ENCODE measurements at places on chromosomes 7 and 10.

GRCh38 chr10:64463406-64463805, 942.2 kb downstream of the REEP3 start:
- DNase-seq: no peak

DNA sequence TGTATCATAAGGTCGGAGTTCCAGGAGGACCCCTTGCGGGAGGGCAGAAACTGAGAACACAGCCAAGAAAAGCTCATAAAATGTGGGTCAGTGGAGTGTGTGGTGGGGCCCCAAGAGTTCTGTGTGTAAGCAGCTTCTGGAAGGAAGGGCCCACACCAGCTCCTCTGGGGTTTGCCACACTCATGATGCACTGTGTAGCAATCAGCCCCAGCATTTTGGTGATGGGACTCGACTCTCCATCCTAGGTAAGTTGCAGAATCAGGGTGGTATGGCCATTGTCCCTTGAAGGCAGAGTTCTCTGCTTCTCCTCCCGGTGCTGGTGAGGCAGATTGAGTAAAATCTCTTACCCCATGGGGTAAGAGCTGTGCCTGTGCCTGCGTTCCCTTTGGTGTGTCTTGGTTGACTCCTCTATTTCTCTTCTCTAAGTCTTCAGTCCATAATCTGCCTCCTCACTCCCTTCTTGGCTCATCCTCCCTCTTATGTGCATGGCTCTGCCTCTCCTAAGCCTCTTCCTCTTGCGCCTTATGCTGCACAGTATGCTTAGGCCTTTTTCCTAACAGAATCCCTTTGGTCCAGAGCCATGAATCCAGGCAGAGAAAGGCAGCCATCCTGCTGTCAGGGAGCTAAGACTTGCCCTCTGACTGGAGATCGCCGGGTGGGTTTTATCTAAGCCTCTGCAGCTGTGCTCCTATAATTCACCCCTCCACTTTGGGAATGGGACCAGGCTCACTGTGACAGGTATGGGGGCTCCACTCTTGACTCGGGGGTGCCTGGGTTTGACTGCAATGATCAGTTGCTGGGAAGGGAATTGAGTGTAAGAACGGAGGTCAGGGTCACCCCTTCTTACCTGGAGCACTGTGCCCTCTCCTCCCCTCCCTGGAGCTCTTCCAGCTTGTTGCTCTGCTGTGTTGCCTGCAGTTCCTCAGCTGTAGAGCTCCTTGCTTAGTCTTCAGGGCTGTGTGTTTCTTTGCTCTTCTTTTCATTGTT, 17.8 kb downstream of the PRSS2 start:
- no peak for DNase-seq

DNA sequence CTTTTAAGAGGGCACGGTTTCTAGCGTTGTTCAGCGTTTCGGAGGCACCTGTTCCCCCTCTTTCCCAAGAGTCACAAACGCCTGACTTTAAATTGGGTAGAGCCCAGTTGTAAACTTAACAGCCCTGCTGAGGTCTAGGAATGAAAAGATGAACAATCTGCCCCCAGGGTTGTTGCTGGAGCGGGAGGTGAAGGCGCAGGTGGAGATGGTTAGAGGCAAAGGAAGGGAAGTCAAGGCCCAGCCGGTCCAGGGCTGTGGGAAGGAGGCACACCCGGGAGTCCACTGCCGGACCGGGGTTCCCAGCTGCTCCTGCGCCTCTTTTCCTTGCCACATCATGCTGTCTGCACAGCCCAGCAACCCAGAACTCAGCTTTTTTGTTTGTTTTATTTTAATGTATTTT, 770 bp downstream of the PRXL2A start:
- no peak for DNase-seq

- no peak for DNase-seq
Measured at GRCh38 chr10:116880716-116881482, 31.6 kb downstream of the ENO4 start.

GRCh38 chr7:91311839-91312238, 47.6 kb downstream of the FZD1 start:
- DNase-seq: no peak

- no peak for DNase-seq
Measured at GRCh38 chr7:73742338-73742752, 3.7 kb upstream of the ABHD11 start.

DNA sequence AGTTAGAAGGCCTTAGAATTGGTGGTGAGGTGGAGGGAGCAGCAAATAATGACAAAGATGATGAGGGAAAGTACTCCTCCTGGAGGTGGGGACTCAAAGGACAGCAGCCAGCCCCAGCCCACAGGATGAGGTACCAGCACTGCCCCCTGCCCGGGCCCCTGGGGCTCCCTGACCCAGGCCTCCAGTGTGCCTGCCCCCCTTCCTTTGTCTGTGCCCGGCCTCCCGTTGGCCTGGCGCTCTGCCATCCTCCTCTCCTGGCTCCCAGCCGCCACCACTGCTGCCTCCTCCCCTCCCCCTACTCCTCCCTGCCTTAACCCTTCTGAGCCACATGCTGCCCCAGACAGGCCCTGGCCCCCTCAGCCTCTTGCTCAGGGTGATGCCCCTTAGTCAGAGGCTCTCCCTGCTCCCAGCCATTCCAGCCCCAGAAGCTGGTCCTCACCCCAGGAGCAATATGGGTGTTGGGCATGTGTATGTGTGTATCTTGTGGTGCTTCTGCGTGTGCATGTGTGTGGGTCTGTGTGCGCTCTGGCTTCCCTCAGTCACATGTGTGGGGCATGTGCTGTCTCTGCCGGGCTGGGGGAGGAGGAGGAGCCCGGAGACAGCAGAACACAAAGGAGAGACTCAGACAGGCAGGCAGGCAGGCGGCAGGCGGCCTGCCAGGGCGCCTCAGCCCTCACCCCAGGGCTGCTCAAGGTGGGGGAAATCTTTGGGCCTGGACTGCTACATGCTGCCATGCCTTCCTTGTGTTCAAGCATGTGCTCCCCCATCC, 2.6 kb downstream of the LDB1 start:
- DNase-seq: no peak
